ENCODE measurements at places on chromosomes 3 and 15.
A peak's percentile ranks its signal among the peaks of the same experiment; 100 is the strongest.

DNA sequence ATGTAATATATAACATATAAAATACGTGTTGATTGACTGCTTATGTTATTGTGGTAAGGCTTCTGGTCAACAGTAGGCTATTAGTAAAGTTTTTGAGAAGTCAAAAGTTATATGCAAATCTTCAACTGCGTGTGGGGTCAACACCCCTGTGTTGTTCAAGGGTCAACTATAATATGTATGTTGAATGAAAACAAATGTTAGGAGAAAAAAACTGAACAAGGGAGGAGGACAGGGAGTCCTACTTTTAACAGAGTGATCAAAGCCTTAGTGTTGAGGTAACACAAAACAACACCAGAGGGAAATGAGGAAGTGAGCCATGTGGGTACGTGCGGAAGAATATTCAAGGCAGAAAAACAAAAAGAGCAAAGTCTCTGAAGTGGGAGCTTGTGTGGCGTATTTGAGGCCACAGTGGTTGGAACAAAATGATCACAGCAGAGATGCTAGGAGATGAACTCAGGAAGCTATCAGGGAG is 62.5 kb downstream of the SFMBT1 start:
- no peak for DNase-seq

DNA sequence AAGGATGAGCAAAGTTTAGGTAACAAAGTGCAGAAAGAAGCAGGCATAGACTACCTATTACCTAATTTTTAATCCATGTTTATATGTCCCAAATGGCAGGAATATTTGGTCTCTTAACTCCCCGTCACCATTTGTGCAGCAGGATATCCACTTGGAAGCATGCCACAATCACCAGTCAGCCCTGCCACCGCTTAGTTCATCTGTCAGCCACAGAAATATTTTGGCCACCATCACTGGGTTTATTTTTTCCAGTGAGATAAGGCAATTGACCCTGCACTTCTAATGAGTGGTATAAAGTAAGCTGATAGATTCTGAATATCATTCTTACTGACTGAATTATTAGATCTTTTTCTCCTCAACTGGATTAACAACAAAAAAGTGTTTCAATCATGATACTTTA is 152.9 kb upstream of the SOX2 start:
- no peak for DNase-seq

DNA sequence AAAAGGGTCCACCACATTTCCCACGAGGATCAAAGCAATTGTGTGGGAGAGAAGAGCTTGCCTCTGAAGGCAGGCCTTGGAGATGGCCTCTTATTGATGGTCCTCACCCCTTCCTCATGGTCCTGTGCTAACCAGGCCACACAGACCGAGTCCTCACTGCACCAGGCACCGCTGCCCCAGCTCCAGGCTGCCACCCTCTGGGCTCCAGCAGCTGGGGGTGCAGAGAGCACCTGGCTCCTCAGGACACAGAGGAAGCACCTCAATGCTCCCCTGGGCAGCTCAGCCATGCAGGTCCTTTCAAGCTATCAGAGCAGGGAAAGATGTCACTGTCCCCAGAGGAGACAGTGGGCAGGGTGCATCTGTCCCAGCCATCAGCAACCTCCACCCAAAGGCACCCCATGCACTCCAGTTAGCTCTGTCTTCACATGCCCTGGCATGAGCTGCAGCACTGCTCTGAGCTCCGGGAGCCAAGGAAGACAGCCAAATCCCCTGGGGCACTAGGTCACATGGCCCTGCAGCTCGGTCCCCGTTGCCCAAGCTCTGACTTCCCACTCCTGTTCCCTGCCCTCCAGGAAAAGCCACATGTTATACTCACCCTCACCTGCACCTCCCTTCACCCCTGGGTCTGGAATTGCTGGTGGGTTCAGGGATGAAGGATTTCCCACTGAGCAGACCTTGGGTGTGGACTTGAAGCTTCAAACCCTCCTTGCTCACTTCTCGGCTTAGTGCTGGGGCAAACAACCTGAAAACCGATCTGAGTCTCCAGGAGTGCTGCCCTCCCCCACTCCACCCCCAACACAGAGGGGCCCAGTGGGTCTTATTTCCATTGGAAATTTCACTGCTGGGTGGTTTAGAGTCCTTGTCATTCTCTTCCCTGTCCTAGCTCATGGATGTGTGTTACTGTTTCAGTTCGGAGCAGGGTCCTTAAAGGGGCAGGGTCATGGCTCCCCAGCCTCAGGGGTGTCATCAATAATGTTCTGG is 32.6 kb downstream of the ALS2CL start:
- DNase-seq, result peak; percentile 52

DNA sequence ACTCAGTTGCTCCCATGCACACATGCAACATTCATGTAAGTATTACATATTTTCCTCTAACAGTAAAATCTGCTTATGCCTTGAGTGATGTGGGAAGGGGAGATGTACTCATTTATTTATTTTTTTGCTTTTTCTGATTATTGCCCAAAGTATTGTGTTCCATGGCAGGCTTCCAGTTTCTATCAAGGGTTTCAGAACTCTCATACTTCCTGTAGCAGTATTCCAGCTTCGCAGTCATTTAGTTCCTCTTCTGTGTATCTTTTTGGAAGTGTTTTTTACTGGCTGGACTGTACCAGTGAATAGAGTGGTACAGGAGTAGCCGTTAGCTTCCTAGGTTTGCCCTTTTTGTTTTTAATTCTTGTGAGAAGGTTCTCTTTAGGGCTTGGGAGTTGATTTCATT is 26.9 kb downstream of the RAB11A start:
- no peak for DNase-seq

DNA sequence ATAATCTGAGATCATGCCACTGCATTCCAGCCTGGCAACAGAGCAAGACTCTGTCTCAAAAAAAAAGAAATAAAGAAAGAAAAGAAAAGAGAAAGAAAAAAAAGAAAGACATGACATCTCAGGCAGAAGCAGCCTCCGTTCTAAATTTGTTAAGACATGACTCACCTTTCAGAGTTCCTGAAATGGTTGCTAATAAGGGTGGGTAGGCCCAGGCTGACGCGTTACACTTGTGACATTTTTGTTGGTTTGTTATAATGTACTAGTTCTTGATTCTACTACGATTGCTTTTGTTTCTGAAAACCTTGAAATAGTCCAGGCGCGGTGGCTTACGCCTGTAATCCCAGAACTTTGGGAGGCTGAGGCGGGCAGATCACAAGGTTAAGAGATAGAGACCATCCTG is 21.0 kb downstream of the SLC25A20 start:
- DNase-seq, result no peak

GRCh38 chr3:11185564-11186317 is 31.4 kb downstream of the HRH1 start:
- DNase-seq, result no peak

GRCh38 chr3:110738531-110738930 is 333.1 kb upstream of the NECTIN3 start:
- no peak for DNase-seq

GRCh38 chr3:123246866-123247265 is 45.1 kb downstream of the SEC22A start:
- no peak for DNase-seq

DNA sequence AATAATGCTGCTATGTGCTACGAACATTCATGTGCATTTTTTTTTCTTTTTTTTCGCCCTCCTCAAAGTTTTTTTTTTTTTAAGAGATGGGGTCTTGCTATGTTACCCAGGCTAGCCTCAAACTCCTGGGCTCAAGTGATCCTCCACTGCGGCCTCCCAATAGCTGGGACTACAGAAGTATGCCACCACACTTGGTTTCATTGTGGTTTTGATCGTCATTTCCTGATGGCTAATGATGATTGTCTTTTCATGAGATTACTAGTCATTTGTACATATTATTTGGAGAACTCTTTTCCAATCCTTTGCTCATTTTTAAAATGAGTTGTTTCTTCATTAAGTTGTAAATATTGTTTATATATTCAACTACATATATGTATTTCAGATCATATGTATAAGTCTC is 48.8 kb downstream of the FBXO22 start:
- DNase-seq, result no peak

GRCh38 chr15:81007428-81008064 is 6.8 kb downstream of the TLNRD1 start:
- DNase-seq, result no peak

GRCh38 chr3:96813820-96814650 is at the start of gene EPHA6:
Gene EPHA6 (plus strand): TSS chr3:96814594.
- DNase-seq, result peak; percentile 27

DNA sequence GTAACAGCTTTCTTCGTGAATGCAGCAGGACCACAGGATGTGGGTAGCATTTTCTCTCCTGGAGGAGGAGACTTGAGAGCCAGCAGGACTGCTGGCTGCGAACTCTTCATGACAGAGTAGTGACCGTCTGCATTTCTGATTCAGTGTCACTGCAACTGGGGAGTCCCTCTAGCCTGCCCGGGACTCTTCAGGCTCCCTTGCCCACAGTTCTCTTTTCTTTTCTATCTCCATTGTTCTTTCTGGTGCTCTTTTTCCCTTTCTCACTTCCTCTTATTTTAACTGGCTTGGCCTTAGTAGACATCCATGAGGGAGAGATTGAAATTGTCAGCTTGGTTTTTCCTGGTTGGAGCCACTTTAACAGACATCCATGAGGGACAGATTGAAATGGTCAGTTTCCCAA is 49.9 kb upstream of the P2RY1 start:
- DNase-seq, result no peak

- no peak for DNase-seq
Measured at GRCh38 chr3:149151843-149152242, 22.4 kb downstream of the HPS3 start.

DNA sequence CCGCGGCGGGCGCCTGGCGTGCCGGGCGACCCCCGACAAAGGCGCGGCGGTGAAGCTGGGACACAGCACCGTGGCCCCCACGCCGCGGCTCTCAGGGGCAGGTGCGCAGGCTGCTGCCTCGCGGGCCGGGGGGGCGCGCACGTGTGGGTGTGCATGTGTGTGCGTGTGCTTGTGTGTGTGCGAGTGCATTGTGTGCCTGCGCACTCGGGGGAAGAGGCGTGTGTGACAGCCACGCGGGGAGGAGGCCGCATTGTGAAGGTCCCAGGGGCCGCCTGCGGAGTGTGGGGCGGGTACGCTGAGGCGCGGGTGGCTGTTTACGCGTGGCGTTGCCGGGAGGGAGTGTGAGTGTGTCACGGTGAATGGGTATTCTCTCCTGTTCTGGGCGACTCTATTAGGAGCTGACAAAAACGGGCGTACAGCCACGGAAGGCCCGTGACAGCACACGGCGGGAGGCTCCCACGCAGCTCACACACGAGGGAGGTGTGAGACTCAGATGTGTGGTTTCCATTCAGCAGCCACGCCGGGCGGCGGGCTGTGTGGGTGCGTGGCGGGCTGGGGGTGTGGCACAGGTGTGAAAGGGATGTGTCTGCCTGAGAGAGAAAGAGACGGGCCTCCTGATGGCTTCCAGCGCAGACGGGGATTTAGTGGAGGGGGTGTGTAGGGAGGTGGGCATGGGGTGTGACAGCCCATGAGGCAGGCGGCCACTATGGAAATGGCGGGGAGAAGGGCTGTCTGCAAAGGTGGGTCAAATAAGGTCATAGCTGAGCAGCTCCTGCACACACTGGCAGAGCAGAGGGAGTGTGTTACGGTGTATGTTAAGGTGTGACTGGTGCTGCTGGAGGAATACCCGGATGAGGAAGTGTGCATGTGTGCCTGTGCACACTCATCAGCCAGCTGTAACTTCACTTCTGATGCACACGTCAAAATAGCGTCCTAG is 750 bp downstream of the PODXL2 start:
- peak; percentile 22 for DNase-seq

DNA sequence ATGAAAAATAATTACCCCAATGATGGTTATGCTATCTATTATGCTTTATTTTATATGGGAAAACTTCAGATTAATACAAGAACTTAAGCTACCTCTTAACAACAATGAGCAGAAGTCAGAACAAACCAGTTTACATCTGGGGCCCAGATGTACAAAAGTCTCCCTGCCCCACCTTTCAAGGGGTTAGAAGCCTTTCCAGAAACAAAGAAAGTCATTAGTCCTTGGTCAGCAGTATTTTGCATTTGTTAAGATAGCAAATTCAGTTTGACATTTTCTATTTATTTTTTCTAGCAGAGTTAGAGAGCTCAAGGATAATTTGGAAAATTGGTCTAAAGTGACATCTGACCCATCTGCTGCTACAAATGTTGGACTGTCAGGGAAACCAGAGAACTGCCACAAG is 478.7 kb upstream of the UBE2E2 start:
- no peak for DNase-seq

DNA sequence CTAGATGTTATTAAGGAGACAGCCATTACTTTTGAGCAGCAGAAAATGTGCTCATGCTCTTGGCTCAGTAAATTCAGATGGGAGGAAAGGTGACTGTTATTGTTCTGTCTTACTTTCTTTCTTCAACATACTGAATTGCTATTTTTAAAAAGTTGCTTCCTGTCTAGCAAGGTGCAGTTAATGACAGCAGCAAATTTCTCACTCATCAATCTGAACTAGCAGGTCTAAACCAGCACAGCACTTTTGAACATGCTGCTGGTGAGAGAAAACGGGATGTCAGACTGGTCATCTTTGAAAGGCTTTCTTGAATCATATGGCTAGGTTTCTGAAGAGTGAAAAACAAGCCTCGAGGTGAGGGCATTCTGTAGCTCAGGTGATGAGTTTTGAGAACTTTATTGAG is 384.7 kb downstream of the MFSD1 start:
- no peak for DNase-seq

DNA sequence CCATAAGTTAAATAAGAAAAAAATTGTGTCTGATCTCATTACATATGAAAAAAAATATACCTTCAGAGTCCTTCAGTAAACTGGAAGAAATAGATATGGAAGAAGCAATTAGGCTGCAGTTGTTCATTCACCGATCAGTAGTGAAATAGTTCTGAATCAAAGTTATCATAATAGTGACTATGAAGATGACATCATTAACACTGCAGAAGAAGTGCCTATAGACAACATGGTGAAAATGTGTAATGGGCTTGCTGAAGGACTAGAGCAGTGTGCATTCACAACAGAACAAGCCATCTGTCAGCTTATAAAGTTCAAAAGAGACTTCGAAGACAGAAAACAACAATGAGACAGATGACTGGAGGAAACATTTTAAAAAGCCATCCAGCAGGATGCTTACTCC is 144.5 kb downstream of the NAALADL2 start:
- no peak for DNase-seq

- no peak for DNase-seq
Measured at GRCh38 chr3:36615861-36616260, 148.5 kb downstream of the DCLK3 start.

Data from NCI-H345 (cell line).